ENCODE measurements at places on chromosomes 16 and 17.

DNA sequence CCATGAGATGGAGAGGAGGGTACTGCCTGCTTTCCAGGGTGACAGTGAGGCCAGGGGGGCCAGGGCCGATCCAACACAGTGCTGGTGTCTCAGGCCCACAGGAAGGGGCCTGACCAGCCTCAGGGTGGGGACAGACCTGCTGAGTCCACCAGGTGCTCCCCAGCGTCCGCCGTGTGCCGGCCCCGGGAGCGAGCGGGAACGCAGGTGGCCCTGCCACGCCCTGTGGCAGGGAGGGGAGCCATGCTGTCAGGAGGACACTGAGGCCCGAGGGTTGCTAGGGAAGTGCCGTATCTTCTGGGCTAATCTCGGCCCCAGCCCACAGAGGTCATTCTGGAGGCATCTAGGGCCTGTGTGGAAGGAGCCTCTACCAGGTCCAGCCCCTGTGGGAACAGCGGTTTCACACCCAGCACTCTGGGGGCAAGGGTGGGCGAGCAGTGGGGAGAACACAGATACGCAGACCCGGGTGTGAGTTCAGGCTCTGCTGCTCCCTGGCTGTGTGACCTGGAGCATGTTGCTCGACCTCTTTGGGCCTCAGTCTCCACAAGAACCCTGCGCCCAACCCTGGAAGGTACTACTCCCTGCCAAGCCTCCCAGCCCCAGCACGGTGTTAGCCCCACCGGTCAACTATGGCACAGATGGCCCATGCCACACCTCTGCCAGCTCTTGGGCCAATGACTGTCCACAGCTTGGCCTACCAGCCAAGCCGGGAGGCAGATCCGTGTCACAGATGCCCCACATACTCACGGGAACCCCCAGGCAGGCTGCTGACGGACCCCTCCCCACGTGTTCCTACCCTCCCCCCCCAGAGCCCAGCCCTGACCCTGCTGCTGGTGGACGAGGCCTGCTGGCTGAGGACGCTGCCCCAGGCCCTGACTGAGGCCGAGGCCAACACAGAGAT is 43.9 kb upstream of the ZC3H18 start:
- DNase-seq: no peak

GRCh38 chr16:73058616-73059409 is 10.9 kb upstream of the ZFHX3 start:
- peak; percentile 41 for DNase-seq

DNA sequence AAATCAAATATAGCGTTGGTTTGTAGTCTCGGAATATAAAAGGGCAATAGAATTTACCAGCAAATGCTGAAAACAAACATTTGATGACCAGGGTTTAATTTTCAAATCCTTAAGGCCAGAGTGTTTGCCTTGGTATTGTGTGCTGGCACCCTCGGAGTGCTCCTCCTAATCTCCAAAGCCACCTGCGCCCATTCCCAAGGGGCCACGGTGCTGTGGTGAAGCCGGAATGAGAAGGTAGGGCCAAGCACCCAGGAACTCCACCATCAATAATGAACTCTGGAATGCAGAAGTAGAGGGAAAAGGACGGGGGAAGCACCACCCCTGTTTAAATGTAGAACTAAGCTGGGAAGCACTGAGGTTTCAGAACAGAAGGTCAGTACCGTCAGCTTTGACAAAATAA is 51.9 kb downstream of the COG7 start:
- DNase-seq: no peak

DNA sequence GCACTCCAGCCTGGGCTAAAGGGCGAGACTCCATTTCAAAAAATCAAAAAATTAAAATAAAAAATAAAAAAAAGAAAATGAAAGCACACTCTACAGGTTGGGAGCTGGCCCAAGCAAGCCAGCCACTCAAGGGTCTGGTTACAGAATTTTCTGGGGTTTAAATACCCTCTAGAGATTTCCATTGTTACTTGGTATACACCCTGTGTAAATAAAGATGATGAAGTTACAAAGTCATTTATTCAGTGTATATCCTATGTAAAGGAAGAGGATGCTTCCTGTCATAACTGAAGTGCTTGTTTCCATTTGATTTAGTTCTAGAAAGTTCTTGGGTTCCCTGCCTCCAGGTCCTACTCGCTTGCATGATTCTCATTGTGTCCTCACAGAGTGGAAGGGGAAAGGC is 79.9 kb upstream of the C17orf78 start:
- DNase-seq: no peak

DNA sequence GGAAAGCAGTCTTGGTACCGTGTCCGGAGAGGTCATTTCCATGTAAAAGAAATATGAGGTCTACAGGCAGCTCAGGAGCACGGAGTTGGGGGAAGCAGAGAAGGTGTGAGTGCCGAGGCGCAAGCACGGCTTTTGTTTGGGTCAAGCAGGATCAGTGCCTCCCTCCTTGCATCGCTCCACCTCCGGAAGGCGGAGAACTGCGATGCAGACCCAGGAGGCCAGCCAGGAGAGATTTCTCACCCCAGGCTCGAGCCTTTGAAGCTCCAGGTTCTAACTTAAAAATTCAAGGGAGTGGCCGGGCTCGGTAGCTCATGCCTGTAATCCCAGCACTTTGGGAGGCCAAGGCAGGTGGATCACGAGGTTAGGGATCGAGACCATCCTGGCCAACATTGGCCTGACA is 25.0 kb downstream of the NAA60 start:
- no peak for DNase-seq

DNA sequence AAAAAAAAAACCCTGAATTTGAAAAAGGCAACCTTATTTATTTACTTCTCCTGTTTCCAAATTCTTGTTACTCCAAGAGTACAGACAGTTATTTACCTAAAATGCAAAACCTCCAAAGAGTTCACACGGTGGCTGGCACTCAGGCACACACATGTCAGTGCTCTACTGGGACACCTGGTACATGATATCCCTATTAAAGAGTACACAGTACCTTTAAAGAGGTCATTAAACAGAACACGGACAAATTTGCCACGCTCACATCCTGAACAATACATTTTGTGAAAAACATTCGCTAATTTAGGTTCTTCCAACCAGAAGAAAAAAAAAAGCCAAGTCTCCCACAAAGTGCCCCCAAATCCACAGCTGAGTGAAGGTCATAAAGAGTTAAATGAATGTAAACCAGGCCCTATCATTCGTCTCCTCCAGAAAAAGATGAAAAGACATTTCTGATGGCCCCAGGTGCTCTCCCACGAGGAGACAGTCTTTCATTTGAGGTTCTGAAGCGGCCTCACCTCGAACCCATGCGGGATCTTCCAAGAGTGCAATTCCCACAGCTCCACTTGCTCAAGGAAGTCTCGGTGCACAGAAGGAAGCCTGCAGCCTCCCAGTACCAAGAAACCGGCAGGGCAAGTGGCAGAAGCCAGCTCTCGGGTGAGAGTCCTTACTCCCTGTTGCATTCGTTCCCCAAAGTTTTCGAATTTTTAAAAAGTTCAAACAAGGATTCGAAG is 993 bp downstream of the ERN1 start:
- peak; percentile 47 for DNase-seq

DNA sequence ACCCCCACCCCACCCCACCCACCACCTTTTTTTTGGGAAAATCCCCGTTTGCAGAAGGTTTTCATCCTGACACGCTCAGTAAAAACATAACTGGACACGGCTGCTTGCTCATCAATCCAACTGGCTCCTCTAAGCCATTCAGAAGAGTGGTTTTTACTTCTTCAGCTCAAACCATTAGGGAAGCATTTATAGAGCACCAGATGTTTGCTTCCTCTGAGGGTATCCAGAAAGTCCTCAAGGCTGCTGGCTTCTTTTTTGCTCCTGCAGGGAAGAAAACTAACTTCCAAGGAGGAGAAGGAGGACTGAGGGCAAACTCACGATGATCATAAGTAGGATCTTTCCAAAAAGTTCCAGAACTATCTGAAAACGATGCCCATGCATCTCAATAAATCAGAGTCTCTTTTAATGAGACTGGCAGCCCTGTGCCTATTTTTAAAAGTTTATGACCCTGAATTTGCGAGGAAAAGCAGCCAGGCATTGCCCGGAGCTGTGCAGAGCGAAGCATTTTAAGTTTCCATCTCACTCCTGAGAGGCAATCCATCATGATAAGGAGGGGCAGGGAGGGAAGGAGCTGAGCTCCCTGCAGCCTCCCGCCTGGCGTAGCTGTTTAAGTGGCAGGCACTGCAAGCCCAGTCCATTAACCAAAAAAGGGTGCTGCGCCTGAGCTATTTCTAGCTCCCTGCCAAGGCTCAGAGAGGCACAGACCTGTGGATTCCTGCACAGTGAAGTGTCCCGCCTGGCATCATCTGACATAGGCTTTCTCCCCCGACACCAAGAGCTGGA is 146.3 kb upstream of the FOXF1 start:
- no peak for DNase-seq
